ENCODE measurements at places on chromosomes 5 and 9.

DNA sequence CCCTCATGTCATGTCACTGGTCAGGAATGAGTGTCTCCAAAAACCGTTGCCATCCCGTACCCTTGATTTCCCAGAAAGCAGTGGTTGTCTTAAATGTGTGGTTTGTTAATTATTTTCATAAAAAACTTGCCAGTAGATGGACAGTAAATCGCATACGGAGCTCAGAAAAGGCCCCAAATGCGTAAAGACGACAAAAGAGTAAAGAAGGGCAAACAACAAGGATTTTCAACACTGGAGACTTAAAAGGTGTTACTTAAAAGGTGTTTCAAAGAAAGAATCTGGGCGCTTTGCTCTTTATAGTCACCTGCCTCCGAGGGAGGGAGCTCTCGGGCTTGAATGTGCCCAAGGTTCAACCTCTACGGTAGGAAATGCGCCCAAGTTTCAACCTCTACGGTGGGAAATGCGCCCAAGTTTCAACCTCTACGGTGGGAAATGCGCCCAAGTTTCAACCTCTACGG is 734 bp downstream of the KIF27 start:
- DNase-seq: no peak

- no peak for DNase-seq
These were observed 93.4 kb downstream of the UNC13B start for GRCh38 chr9:35254984-35255857.

DNA sequence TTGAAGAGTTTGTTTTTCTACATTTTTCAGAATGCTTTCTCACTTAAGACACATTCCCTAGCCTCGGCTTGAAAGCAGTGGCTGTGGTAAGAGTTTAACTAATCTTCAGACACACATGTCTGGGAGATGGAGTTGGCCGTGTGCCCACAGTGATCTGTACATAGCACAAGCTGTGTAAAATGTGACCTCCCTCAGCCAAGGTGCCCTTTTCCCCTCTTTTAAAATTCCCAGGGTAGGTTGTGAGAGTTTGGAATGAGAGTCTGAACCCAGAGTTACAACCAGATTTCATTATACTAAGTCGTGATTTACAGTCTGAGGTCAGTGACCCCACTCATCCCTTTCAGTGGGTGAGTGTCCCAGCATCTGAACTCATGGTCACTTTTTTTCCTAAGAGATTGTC is 230.4 kb downstream of the DOCK8 start:
- no peak for DNase-seq

GRCh38 chr5:107184871-107185270 is 485.9 kb downstream of the EFNA5 start:
- no peak for DNase-seq

DNA sequence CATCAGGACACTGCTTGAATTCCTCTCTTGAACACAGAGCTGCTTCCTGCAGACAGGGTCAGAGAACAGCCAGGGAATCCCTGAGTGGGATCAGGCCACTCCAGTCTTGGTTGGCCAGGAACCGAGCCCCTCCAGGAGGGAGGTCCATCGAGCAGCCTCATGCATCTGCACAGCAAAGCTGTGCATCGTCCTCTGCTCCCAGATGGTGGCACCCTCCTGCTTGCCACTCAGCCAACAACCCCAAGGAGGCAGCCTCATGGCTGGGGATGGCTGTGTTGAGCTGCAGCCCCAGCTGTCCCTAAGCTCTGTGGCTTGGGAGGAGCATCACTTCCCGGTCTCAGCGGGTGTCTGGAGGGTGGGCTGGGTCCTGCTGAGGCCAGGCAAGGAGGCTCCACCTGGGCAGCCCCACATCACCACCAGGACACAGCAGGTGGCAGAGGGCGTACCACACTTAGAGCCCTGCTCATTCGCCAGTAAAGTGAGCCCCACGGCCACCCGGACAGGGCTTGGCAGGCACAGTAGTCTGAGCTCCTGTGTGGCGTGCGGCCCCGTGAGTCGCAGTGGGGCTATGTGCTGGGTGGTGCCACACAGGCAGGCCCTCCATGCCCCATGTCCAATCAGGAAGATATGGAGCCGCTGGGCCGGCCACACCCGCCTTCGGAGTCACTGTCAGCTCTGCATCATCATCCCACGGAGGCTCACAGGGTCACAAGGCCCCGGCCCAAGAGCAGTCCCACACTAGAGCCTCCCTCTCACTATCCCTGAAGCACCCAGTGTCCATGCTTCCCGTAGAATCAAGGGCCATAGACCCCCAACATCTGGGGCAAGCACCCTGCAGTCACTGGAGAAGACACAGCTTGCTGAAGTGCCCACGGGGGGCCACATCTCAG is 11.9 kb downstream of the LPCAT1 start:
- peak; percentile 72 for DNase-seq

DNA sequence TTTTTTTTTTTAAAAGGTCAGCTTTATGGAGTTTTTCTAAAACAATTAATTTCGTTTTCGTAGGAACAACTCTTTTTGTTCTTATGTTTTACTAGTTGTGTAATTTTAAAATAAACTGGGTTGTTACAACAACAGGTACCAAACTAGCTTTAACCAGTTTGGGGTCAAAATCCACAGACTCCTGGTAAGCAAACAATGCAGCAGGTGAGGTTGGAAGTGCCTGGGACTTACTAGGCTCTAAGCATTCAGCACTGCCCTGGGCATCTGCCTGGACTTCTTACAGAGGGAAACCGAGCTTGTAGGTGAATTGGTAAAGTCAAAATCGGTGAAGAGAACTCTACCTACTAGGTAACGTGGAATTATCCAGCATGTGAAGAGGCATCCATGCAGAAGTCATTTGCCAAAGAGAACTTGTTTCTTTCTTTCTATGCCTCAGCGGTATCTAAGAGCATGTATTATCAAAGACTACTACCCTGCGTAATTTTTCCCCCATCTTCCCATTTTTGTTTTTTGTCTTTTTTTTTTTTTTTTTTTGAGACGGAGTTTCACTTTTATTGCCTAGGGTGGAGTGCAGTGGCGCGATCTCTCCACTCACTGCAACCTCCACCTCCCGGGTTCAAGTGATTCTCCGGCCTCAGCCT is 145.4 kb downstream of the KCTD16 start:
- no peak for DNase-seq

DNA sequence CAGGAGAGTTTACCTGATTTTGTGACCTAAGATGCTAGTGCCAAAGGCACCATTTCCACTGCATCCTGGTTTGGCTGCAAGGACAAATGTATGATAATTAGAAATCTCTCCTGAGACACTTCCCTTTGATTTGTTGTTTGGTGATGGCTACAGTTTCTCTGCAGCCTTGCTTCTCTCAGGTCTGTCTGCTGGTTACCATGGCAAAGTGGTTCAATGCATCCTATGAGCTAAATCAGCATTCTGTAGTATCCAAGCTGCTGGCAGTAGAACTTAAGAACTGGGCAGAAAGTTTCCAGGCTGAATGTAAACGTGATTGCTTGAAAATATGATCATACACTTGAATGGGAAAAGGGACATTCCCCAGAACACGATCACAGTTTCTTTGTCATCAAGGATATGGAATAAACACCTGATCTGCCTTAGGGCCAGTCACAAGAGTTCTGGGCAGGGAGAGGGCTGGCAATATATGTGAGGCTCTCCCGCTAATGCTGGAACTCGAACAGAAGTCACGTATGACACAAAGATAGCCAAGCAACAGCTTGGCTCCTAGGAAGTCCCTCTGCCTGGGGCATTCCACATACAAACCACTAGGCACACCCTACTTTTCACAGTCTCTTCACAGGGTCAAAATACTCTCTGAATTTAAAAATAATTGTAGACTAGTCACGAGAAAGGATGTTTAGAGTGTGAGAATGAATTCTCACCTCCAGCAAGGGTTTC is 138.1 kb upstream of the GRAMD2B start:
- no peak for DNase-seq

DNA sequence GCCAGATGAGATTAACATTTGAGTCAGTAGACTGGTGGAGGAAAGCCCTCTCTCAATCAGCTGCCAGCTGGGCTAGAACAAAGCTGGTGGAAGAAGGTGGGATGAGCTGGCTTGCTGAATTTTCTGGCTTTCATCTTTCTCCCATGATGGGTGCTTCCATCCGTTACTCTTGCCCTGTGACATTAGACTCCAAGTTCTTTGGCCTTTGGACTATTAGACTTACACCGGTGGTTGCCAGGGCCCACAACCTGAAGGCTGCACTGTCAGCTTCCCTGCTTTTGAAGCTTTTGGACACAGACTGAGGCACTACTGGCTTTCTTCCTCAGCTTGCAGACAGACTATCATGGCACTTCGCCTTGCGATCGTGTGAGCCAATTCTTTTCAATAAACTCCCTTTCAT is 642.7 kb downstream of the TAF11L14 start:
- DNase-seq: no peak

- DNase-seq: no peak
These were observed 199.2 kb downstream of the TLR4 start for GRCh38 chr9:117903453-117903852.

- DNase-seq: no peak
These were observed 65.7 kb downstream of the EFNA5 start for GRCh38 chr5:107604990-107605389.

DNA sequence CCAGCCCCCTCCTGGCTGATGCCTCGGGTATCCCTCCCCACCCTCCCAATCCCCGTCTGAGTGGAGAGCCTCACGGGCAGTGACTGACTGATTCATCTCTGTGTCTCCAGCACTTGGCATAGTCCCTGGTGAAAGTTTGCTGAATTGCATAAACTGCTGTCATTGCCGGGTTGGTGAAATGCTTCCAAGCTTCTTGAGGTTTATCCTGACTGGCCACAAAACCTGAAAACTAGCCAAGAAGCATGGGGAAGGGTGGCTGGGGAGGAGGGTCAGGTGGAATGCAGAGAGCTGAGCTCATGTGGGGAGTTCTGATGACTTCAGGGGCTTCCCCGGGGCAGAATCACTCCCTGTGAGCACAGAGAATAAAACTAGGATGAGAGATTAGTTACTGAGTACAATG is 56.9 kb upstream of the GGTA1 start:
- peak; percentile 50 for DNase-seq

- DNase-seq: peak; percentile 82
These were observed 7.2 kb upstream of the KLHL3 start for GRCh38 chr5:137743031-137743640.

- no peak for DNase-seq
These were observed 116.0 kb upstream of the ADRA1B start for GRCh38 chr5:159800131-159800840.

DNA sequence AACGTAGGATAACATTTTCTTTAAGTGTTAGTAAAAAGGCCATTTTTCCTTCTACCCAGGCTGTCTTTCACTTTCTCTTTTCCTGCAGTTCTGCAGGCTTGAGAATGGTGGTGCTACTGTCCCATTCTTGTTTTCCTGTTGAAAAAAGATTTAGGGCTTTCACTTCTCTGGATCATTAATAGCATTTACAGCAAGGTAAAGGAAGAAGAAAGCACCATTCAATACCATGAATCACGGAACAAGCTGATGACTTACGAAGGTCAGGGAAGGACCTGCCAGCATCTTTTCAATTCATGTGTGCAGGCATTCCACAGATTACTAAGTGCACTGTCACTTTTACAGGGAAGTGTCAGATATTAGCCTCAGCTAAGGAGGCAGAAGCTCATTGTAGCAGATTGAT is 292.8 kb downstream of the YTHDC2 start:
- no peak for DNase-seq

- no peak for DNase-seq
These were observed 35.1 kb downstream of the SPTAN1 start for GRCh38 chr9:128587453-128587852.

GRCh38 chr5:173300389-173301047 is 27.7 kb downstream of the STC2 start:
- DNase-seq: no peak

- DNase-seq: no peak
These were observed 3.3 kb upstream of the TTC39B start for GRCh38 chr9:15310107-15310850.

GRCh38 chr9:95415158-95415557 is 97.6 kb upstream of the FANCC start:
- no peak for DNase-seq

GRCh38 chr9:129412814-129413536 is 207.9 kb downstream of the C9orf50 start:
- no peak for DNase-seq

- DNase-seq: no peak
These were observed 7.5 kb downstream of the RABGAP1 start for GRCh38 chr9:122948313-122948712.

DNA sequence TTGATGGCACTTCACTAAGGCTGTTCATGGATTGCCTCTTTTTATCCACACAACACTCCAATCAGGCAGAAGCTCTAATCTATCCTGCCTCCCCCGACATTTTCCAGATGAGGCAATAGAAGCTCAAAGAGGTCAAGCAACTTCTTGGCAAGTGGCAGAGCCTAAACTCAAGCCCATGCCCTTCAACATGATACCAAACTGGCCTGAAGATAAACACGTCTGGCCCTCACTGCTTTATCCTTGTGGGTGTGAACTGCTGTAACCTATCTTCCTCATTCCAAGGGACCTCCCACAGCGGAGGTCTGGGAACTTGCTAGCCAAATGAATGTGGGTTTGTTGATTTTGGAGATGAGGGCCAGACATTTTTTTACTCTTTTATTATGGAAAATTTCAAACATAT is 9.5 kb downstream of the SLC35A4 start:
- no peak for DNase-seq

- DNase-seq: no peak
These were observed 100.9 kb downstream of the BOD1 start for GRCh38 chr5:173515526-173515925.

Data from T47D (cell line).